ENCODE measurements at places on chromosomes 12 and 14.

GRCh38 chr12:24853588-24853987 lies 95.3 kb downstream of the BCAT1 start:
- DNase-seq = no peak

DNA sequence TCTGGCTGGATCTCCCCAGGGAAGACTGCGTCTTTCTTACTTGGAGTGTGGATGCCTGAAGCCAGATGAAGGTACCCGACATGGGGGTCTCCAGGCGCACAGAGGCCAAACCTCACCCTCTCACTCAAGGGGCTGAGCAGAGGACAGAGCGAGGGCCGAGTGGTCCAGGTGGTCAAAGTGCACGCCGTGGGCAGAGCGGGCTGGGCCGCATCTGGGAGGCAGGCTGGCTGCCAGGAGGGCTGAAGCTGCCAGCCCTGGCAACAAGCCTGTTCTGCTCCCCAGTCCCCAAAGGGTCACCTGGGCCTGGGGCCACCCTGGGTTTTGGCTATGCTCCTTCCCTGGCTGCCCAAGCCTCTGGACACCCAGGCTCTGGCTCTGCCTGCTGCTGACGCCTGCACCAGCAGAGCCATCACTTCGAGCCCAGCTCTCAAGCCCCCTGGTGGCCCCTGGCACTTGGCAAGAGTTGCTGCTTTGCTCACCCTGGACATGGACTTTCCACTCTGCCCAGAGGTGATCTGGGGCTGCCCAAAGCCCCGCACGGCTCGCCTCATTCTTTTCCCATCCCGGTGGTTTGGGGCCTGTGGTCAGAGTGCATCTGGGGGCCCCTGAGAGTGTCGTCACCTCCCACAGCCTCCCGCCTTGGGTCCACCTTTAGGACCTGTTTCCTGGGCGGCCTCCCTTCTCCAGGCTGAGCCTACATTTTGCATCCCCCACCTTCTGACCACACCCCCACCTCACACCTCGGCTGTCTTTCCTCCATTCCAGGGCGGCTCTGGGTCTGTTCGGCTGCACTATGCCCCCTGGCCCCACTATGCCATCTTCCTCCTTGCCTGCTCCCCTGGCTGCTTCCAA lies 2.8 kb downstream of the ADSS1 start:
- DNase-seq = no peak

GRCh38 chr12:79250960-79251755 lies 386.6 kb downstream of the SYT1 start:
- no peak for DNase-seq

DNA sequence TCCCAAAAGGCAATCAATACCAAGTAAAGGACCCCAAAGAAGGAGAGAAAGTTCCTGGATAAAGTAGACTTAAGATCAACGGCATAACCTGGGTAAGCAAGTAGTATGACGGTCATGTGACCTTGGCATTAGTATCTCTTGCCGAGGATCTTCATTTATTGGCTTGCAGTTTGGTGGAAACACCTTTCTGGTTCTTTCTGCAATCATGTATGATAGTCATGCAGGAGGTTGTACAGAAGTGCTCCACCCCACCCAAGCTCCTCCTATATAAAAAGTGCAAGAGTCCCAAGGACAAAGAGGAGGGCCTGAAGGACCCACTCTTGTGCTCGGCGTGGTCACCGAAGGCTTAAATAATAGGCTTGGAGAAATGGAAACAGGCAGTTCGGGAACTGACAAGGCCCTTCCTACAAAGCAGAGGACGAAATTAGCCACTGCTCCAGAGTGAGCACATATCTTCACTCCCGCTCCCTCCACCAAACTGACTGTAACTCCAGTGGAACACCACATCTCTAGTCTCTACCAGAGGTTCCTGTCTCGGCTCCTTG lies 750 bp downstream of the CS start:
- DNase-seq = no peak

DNA sequence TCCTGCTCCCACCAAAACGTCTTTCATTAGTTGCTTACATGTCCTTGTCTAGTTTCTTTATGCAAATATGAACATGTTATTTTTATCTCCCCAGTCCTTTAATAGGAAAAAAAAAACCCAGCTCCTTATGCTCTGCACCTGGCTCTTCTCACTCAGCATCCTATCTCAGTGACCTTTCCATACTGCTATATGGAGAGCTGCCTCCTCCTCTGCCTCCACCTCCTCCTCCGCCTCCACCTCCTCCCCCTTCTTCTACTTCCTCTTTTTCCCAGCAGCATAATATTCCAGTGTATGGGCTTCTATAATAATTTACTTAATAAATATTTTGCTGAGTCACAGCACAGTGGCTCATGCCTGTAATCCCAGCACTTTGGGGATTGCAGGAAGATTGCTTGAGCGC lies 31.5 kb downstream of the ABCB9 start:
- DNase-seq = no peak

GRCh38 chr12:24460099-24460498 lies 488.8 kb downstream of the BCAT1 start:
- DNase-seq = no peak

- no peak for DNase-seq
These were observed 3.1 kb downstream of the FAM222A start for GRCh38 chr12:109716512-109717389.

DNA sequence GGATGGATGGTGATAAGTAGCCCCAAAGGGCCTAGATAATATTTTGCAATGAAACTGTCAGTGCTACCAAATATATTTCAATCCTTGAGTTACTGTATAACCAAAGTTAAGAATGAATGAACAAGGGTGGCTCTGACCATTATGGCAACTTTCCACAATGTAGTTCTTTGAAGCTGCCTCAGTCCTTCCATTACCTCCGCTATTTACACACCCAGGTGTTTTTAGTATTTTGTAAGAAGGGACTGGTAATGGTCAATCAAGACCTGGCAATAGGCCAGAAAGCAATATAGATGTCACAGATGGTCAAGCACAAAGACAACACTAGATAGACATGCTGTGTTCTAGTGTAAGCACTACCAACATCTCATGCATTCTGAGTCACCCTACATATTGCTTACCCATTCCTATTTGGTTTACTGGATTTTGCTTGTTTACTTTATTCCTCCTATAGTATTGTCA lies 16.3 kb downstream of the DUSP16 start:
- DNase-seq = no peak

- DNase-seq = no peak
These were observed 5.2 kb downstream of the RNASE7 start for GRCh38 chr14:21047378-21047781.

- DNase-seq = no peak
These were observed 113.0 kb downstream of the FOXG1 start for GRCh38 chr14:28879573-28879996.

GRCh38 chr12:82182601-82183190 lies 175.5 kb downstream of the CCDC59 start:
- no peak for DNase-seq

DNA sequence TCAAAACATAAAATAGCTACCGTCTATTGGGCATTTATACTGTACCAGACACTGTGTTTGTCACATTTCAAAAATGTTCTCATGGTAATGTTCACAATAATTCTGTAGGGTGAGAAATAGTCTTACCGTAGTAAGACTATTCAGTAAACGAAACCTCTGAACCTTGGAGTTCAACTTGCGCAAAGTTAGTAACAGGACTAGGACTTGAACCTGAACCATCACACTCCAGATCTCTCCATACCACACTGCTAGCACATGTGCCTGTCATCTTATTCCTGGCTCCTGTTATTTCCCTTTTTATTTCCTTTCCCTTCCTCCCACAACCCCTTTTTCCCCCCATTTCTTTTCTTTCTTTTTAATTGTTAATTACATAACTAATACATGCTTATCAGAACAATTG lies 65.4 kb downstream of the PLEKHA5 start:
- DNase-seq = no peak

GRCh38 chr12:105672121-105672975 lies 341.9 kb downstream of the C12orf75 start:
- DNase-seq = no peak

DNA sequence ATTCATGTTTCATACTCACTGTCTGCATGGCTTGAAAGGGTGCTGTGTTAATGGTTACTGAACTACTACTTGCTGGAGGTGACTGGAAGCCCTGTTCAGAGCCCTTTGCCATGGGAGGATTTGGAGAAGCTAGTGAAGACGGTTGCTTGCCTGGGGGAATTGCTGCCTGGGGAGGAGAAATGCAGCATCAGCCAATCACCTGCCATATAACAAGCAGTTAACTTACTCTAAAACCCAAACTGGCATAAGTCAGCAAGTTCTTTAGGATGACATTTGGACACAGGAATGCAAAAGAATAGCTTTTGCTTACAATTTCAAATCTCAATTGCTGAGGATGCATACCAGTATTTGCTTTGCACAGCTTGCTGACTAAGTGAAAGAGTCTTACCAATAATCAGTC lies 23.4 kb upstream of the IPO8 start:
- DNase-seq = no peak

GRCh38 chr12:24903329-24904088 lies 45.4 kb downstream of the BCAT1 start:
- no peak for DNase-seq

- DNase-seq = no peak
These were observed 348.5 kb upstream of the TBX3 start for GRCh38 chr12:115032521-115032920.

DNA sequence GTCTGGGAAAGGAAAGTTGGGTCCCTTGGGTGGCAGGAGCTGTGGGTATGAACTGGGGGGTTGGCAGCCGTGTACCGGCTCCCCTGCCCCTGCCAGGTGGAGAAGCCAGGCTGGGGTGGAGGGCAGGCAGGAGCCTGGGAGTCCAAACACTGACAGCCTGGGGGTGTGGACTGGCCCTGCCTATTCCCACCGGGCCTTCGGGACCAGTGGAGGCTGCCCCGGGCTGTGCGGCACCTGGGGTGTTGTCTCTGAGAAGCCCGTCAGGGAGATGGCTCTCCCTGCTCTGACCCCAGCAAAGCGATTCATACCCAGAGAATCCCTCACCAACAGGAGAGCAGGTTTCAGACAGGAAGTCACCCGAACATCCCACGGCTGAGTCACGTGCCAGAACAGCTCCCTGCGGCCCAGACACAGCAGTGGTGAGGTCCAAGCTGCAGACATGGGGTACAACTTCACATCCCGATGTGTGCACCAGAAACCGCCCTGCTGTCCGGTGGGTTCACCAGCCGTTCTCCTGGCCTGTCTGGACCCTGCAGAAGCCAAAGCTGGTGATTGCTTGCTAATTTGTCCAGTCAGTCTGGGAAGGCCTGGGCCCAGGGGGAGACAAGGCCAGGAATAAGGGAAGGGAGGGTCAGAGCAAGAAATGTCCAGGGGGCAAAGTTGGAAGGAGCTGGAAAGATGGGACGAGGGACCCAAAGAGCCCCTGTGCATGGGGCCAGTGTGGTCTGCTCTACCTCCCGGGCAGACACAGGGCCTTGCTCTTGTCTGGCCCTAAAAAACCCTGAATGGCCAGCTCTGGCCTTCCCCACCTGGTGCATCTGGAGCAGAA lies 2.1 kb upstream of the GPR132 start:
- no peak for DNase-seq

GRCh38 chr12:102676812-102677211 lies 196.4 kb upstream of the IGF1 start:
- DNase-seq = no peak

GRCh38 chr14:98382662-98383061 lies 889.3 kb downstream of the BCL11B start:
- no peak for DNase-seq
